ENCODE measurements at places on chromosomes 6 and 20. TPM values are rescaled to one million over a fixed set of nuclear protein-coding genes. Genes with fewer than 3 reads are reported as not detected.

DNA sequence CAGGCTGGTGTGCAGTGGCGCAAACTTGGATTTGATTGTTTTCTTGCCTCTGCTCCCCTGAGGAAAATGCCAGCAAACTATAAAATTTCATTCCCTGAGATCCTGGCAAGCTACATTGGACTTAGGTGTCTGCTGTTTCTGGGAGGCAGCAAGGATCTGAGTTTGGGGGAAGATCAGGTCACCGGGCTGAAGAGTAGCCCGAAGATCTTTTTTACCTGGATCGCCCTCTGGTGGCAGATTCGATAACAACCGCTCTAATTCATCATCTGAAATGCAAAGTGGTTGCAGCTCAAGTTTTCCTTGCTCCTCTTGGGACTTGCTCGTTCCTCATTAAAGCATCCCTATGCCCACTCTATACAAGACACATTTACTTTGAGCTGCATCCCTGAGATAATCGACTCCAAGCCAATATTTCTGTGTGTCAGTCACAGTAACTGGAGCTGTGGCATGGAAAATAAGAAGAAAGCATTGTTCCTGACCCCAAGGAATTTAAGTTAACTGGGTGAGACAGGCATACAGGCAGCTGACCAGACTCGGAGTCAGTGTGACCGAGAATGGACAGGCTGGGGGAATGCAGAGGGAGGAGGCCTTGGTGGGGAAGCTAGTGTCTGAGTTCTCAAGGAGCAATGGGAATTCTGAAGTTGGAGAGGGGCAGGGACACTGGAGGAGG lies 131.8 kb upstream of the PROKR2 start:
- DNase-seq: peak; percentile 78
- no peaks in the 10 kb centered on the region for H3K4me1 ChIP-seq
- no peak overlapping the region for H3K27ac ChIP-seq

GRCh38 chr6:167679122-167679736 lies 147.5 kb upstream of the AFDN start:
- peaks cover 4% of the 10 kb centered on the region for H3K4me1 ChIP-seq
- H3K27me3 ChIP-seq: peaks cover 66% of the 10 kb centered on the region
- H3K4me3 ChIP-seq: no peak overlapping the region
- no peak overlapping the region for H3K27ac ChIP-seq
- no peaks in the 10 kb centered on the region for H3K36me3 ChIP-seq

DNA sequence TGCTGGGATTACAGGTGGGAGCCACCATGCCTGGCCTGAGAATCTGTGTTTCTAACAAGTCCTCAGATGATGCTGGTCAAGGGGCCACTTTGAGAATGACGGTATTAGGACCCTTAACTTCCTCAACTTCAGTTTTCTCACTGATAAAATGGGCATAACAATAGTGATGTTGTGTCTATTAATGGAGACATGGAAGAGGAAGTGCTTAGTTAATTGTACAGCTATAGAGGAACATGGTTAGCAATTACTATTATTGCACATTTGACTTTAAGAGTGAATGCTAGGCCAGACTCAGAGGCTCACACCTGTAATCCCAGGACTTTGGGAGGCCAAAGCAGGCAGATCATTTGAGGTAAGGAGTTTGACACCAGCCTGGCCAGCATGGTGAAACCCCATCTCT lies 12.7 kb downstream of the DPPA5 start:
- H3K4me1 ChIP-seq: no peaks in the 10 kb centered on the region
- no peak overlapping the region for H3K27ac ChIP-seq
- H3K4me3 ChIP-seq: no peak overlapping the region
- DNase-seq: no peak

DNA sequence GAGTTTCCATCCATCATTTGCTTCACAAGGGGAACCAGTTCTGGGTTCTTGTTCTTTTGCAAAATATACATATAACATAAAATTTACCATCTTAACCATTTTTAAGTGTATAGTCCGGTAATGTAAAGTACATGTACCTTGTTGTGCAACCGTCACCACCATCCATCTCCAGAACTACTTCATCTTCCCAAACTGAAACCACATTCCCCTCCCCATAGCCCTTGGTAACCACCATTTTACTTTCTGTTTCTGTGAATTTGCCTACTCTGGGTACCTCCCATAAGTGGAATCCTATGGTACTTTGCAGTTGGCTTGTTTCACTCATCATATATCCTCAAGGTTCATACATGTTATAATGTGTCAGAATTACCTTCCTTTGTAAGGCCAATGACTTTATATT lies 70.3 kb upstream of the DSP start:
- peaks cover 7% of the 10 kb centered on the region for H3K4me1 ChIP-seq
- no peak overlapping the region for H3K27ac ChIP-seq
- no peak for DNase-seq
- peaks cover 4% of the 10 kb centered on the region for H3K27me3 ChIP-seq
- H3K4me3 ChIP-seq: no peak overlapping the region
- no peaks in the 10 kb centered on the region for H3K36me3 ChIP-seq

GRCh38 chr20:4153661-4154238 lies 138.4 kb upstream of the RNF24 start:
- peaks cover 8% of the 10 kb centered on the region for H3K4me1 ChIP-seq
- H3K36me3 ChIP-seq: no peaks in the 10 kb centered on the region
- H3K27me3 ChIP-seq: peaks cover 32% of the 10 kb centered on the region
- H3K27ac ChIP-seq: no peak overlapping the region
- no peak overlapping the region for H3K4me3 ChIP-seq
- no peak for DNase-seq

GRCh38 chr6:51562198-51562597 lies 525.2 kb downstream of the PKHD1 start:
- no peak overlapping the region for H3K27ac ChIP-seq
- H3K36me3 ChIP-seq: no peaks in the 10 kb centered on the region
- no peaks in the 10 kb centered on the region for H3K27me3 ChIP-seq
- no peak overlapping the region for H3K4me3 ChIP-seq
- no peaks in the 10 kb centered on the region for H3K4me1 ChIP-seq

GRCh38 chr20:36830791-36831691 lies 44.9 kb upstream of the TLDC2 start:
- no peak for DNase-seq
- H3K27me3 ChIP-seq: no peaks in the 10 kb centered on the region
- no peak overlapping the region for H3K27ac ChIP-seq
- H3K4me1 ChIP-seq: peaks cover 8% of the 10 kb centered on the region
- H3K36me3 ChIP-seq: no peaks in the 10 kb centered on the region

GRCh38 chr6:77774457-77774856 lies 121.6 kb downstream of the MEI4 start:
- DNase-seq: no peak
- H3K4me3 ChIP-seq: no peak overlapping the region
- no peaks in the 10 kb centered on the region for H3K4me1 ChIP-seq
- no peak overlapping the region for H3K27ac ChIP-seq
- no peaks in the 10 kb centered on the region for H3K36me3 ChIP-seq
- H3K27me3 ChIP-seq: no peaks in the 10 kb centered on the region

GRCh38 chr6:34867484-34867883 lies 20.4 kb downstream of the TAF11 start:
- H3K27me3 ChIP-seq: no peaks in the 10 kb centered on the region
- peaks cover 10% of the 10 kb centered on the region for H3K36me3 ChIP-seq
- no peak overlapping the region for H3K27ac ChIP-seq
- DNase-seq: no peak
- no peaks in the 10 kb centered on the region for H3K4me1 ChIP-seq
- H3K4me3 ChIP-seq: no peak overlapping the region

GRCh38 chr20:12166053-12166717 lies 248.5 kb downstream of the BTBD3 start:
- H3K27ac ChIP-seq: no peak overlapping the region
- DNase-seq: no peak
- H3K27me3 ChIP-seq: no peaks in the 10 kb centered on the region

- no peak overlapping the region for H3K4me3 ChIP-seq
- peaks cover 7% of the 10 kb centered on the region for H3K27me3 ChIP-seq
- no peak for DNase-seq
- H3K36me3 ChIP-seq: no peaks in the 10 kb centered on the region
- H3K4me1 ChIP-seq: peaks cover 23% of the 10 kb centered on the region
- H3K27ac ChIP-seq: no peak overlapping the region
These were observed 27.0 kb downstream of the MAP7 start for GRCh38 chr6:136523196-136523595.

DNA sequence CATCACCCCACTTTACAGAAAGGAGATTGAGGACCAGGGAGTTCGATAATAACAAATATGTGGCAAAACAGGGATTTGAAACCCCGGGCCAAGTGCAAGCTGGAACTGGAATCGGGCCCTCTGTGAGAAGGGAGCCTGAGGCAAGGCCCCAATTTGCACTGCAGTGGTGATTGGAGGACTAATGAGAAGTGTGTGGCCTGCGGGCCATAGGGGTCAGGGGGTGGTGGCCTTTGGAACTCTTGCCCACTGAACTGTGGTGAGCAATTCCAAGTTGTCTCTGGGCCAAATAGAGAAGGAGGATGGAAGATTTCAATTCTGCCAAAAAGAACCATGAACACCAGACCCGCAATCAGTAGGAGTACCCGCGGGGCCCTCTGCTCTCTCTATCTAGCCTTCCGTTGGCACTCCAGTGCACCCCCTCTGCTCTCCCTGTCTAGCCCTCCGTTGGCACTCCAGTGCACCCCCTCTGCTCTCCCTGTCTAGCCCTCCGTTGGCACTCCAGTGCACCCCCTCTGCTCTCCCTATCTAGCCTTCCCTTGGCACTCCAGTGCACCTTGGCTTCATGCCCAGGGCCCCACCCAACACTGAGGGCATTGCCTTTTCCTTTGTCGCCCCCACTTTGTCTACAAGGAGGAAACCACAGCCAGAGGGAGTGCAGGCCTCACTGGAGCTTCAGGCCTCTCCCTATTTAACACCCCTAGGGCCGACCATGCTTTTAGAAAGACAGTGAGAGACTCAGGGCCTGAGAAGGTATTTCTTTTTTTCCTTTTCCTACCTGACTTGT lies 6.0 kb upstream of the PTPRA start:
- no peak overlapping the region for H3K4me3 ChIP-seq
- H3K36me3 ChIP-seq: peaks cover 13% of the 10 kb centered on the region

DNA sequence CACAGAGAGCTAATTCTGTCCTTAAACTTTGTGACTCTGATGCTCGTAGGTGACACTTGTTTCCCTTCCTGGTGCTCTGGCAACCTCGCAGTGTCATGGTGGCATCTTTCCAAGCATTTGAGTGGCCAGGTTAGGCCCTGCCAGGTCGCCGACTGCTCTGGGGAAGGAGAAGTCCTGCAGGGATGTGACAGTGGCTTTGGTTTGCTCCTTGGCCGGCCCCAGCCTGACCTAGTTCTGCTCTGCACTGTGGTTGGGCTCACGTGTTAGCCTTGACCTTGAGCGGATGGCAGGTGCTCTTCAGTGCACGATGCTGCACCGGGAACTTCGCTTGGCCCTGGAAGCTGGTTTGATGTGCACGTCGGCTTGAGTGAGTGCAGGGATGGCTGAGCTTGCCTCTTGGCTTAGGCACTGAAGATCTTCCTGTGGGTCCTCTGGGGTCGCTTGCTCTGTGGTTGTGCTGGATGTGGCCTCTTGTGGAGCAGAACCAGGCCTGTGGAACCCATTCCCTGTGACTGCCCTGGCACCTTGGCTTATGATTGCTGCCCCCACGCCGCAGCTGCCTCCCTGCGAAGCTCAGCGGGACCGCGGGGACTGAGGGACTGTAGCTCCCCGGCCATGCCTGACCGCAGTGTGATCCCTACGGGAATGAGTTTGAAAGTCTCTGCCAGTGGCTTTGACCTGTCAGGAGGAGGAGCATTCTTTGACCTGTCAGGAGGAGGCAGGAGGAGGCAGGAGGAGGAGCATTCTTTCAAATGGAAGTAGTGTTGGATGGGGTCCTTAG lies 8.7 kb downstream of the OSBPL2 start:
- DNase-seq: no peak
- H3K27me3 ChIP-seq: no peaks in the 10 kb centered on the region
- H3K4me3 ChIP-seq: no peak overlapping the region
- H3K27ac ChIP-seq: no peak overlapping the region

DNA sequence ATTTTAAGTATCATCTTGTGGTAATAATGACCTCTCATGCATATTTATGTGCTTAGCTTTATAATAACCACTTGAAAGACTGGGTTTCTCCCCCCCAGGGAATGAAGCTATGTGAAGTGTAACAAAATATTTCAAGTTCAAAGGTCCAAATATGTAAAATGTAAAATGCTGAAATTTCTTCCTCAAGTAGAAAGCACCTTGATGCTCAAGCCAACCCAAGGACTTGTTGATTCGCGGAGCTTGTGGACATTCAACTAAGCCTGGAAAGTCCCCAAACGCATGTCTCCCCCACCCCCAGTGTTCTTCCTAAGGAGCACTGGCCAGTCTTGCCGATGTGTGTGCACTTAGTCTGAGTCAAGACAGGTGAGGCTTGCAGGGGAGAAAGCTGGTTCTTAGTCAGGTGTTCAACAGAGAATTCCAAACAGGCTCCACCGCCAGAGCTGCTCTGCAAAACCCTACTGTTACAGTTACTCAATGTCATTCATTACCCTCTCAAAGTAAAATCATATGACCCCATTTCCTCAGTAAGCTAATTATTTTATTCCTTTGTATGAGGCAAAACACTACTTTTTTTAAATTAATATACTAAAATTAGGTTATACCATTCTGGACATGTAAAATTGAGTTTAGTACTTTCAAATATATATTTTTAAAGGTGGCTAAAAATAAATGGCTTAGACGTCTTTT lies 46.9 kb upstream of the QKI start:
- H3K4me1 ChIP-seq: peaks cover 6% of the 10 kb centered on the region
- H3K27me3 ChIP-seq: peaks cover 4% of the 10 kb centered on the region
- no peaks in the 10 kb centered on the region for H3K36me3 ChIP-seq
- no peak for DNase-seq
- no peak overlapping the region for H3K27ac ChIP-seq

GRCh38 chr20:21781446-21782075 lies 76.1 kb downstream of the PAX1 start:
- no peak overlapping the region for H3K4me3 ChIP-seq
- peaks cover 8% of the 10 kb centered on the region for H3K27me3 ChIP-seq
- no peaks in the 10 kb centered on the region for H3K36me3 ChIP-seq
- DNase-seq: no peak
- no peaks in the 10 kb centered on the region for H3K4me1 ChIP-seq

GRCh38 chr6:38985839-38986238 lies 62.7 kb upstream of the GLP1R start:
- H3K27ac ChIP-seq: no peak overlapping the region
- H3K27me3 ChIP-seq: peaks cover 6% of the 10 kb centered on the region

GRCh38 chr6:39806278-39806677 lies 14.1 kb downstream of the DAAM2 start:
- peaks cover 5% of the 10 kb centered on the region for H3K27me3 ChIP-seq
- no peak overlapping the region for H3K27ac ChIP-seq
- H3K4me1 ChIP-seq: no peaks in the 10 kb centered on the region
- no peak overlapping the region for H3K4me3 ChIP-seq

GRCh38 chr6:151196555-151196954 lies 43.2 kb upstream of the AKAP12 start:
- H3K27ac ChIP-seq: no peak overlapping the region
- no peaks in the 10 kb centered on the region for H3K36me3 ChIP-seq
- H3K4me3 ChIP-seq: no peak overlapping the region
- no peak for DNase-seq
- no peaks in the 10 kb centered on the region for H3K4me1 ChIP-seq

GRCh38 chr20:10316582-10316981 lies 98.0 kb downstream of the SNAP25 start:
- H3K27me3 ChIP-seq: peaks cover 25% of the 10 kb centered on the region
- H3K4me3 ChIP-seq: no peak overlapping the region
- H3K27ac ChIP-seq: no peak overlapping the region
- H3K4me1 ChIP-seq: no peaks in the 10 kb centered on the region

The AURKA gene
- total RNA-seq: 121 TPM

The SOBP gene
- total RNA-seq: 0.26 TPM

The ETV7 gene
- 0.67 TPM for total RNA-seq

The GCM1 gene
- total RNA-seq: not detected

The C6orf47 gene
- 9.0 TPM for total RNA-seq

The IBTK gene
- total RNA-seq: 25.3 TPM

The CASS4 gene
- 5.2 TPM for total RNA-seq

The BNIP5 gene
- total RNA-seq: not detected

The MUC21 gene
- not detected for total RNA-seq

The CFB gene
- 0.74 TPM for total RNA-seq

The PLA2G7 gene
- not detected for total RNA-seq

The SEMG1 gene
- not detected for total RNA-seq

Measured in activated naive CD4-positive, alpha-beta T cell treated with anti-CD3 and anti-CD28 coated beads for 36 hours (primary cell).